ENCODE measurements at places on chromosomes 3 and 15.

- no peak for DNase-seq
Observed at GRCh38 chr15:100042558-100042957, 299.2 kb downstream of the ADAMTS17 start.

- no peak for DNase-seq
Observed at GRCh38 chr15:79883579-79884203, 13.1 kb downstream of the MTHFS start.

DNA sequence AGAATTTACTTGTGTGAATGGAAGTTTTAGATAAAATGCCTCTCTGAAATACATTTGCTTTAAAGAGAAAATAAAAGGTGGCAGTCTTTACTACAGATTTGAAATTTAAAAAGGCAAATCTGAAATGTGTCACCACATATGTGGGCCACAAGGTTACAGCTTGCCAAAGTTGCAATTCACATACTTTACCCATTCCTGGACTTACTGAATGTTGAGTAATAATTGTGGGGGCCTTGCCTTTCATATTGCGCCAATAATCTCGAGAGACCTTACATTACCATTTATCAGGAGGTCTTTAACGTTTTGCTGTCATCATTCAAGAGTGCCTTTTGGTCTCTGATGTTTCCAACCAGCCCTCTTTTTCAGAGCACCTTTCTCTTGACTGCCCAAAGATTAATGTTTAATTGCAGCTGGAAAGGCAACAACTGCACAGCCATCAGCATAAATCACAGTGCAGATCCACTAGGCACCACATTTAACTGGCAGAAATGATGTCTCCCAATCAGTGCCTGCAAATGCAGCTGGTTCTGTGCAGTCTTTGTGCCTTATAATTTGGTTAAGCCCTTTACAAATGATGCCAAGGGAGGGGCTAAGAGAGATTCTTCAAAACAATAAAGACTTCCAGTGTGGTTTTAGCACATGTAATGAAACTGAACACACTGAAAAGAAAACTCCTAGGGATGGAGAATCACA, 206.8 kb downstream of the MAGI1 start:
- no peak for DNase-seq

GRCh38 chr3:28495301-28495700, 146.7 kb upstream of the AZI2 start:
- DNase-seq = no peak

DNA sequence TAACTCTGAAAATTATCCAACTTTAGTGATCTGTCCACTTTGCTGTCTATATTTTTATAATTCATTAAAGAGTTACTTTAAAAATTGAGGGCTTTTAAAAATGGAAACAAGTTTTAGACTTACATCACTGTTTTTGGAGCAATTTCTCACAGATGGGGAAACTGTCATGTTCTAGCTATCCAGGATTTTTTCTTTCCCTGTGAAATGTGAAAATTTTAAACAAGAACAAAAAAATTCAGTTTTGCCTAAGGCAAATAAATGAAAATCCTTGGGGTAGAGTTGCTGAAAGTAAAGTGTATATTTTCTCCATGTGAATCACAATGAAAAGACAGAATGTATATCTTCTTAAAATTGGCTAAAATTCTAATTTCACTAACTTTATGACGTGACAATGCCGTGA, 553.7 kb downstream of the MCTP2 start:
- DNase-seq = no peak

DNA sequence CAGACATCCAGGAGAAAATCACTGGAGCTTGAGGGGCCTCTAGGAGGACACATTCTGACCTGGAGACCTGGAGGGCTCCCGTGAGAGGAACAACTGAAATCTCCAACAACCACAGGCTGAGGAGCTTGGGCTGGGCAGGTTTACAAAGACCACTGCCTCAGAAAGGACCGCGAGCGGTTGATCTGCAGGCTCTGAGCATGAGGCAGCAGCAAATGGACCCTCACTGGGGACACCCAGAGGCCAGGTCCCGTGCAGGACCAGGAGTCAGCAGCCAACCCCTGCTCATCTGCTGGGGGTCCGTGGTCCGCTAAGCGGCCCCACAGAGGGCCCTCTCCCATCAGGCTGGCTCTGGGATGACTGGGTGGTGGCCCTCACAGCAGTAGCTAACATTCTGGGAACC, 10.5 kb upstream of the EPHB3 start:
- DNase-seq = no peak

DNA sequence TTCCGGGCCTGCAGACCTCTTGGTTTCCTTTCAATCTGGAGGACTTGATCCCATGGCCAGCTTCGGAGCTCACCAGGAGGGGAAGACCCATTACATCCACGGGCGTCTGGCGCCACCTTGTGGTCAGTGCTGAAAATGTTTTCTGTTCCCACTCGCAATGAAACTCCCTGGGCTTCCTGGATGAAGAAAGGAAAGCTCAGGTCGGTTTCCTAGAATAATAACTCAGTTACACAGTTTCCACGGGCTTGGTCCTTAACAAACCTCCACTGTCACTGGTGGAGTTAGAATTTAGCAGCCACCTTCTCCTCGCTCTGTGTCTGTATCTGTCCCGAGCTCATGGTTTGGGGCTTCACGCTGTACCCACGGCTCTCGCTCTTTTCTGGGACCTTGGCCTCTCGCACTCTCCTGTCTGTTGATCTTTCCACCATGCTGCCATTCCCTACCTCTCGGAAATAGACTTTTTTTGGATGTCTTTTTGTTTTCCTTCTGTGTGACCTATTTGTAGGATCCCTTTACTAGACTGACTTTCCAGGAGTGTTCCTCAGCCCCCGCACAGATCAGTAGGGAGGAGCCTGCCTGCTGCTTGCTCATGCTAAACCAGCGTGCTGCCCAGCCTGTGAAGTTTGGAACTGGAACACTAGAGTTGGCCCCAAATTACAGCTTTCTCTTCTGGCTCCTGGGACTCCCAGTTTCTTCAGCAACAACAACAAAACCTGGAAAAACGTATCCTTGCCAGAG, 56.3 kb downstream of the IL20RB start:
- peak; percentile 97 for DNase-seq

DNA sequence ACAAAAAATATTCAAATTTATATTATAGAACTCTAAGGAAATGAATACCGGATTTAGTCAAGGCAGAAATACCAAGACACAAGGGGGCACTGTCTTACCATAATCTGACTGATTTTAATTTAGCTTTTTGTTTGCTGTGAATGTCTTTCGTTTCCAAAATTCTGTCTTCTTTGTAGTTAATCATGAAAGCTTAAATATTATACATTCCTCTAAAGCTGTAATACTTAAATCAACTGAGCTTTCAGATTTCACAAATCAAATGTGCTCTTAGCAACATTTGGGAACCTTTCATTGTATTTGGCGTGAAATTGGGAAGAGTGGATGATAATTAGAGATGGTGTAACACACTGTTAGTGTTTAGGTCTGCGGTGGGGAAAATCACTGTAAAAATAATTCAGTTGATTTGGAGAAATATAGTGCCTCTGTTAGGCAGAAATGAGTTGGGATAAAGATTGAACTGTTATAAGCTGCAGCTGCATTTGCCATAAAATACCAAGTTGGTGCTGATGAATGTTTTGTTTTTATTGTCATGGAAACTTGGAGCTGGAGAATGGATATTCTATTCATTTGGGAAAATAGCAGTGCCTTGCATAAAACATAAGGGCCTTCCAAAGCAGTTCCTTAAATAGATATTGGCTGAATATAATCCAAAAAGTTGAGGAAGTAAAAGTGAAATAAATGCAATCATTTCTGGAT, 228.2 kb downstream of the TCF12 start:
- peak; percentile 85 for DNase-seq

GRCh38 chr3:172700936-172701455, 9.9 kb downstream of the NCEH1 start:
- DNase-seq = no peak

- no peak for DNase-seq
Observed at GRCh38 chr3:113431811-113432210, 9.5 kb downstream of the CFAP44 start.

DNA sequence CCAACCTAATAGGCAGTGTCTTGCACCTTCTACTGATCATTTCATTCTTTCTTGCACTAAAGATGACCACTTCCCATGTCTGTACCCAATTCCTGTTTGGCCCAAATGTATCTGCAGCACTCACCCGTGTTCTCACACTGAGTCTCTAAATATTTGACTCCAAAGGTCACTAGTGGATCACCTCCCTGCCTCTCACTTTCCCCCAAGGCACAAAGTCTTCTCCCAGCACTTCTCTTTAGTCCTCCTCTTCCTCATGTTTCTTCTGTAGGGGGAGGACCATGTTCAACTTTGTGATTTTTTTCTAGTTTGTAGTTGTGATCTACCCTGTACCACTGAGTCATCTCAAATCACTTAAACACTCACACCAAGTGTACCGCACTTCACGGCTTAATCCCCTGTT, 13.9 kb downstream of the NR1I2 start:
- DNase-seq = no peak

DNA sequence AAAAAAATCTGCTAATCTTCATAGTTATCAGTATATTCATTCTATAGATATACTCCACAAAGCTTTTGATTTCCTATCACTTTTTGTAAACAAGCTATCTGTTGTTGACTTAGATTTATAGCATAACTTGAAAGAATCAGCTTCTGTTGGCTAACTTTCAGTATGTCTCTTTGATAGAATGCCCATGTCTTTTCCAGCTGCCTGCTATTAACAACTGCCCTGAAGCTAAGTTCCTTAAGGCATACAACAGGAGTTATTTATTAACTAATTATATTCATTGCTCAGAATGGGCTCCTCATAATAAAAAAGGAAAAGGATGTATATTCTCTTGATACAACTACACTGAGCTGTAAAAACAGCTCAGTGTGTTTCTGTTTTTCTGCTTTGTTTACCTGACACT, 293.9 kb downstream of the TUSC7 start:
- no peak for DNase-seq

- no peak for DNase-seq
Observed at GRCh38 chr3:53224536-53224935, 31.3 kb downstream of the TKT start.

GRCh38 chr3:50950591-50950990, 275.9 kb downstream of the DOCK3 start:
- no peak for DNase-seq

DNA sequence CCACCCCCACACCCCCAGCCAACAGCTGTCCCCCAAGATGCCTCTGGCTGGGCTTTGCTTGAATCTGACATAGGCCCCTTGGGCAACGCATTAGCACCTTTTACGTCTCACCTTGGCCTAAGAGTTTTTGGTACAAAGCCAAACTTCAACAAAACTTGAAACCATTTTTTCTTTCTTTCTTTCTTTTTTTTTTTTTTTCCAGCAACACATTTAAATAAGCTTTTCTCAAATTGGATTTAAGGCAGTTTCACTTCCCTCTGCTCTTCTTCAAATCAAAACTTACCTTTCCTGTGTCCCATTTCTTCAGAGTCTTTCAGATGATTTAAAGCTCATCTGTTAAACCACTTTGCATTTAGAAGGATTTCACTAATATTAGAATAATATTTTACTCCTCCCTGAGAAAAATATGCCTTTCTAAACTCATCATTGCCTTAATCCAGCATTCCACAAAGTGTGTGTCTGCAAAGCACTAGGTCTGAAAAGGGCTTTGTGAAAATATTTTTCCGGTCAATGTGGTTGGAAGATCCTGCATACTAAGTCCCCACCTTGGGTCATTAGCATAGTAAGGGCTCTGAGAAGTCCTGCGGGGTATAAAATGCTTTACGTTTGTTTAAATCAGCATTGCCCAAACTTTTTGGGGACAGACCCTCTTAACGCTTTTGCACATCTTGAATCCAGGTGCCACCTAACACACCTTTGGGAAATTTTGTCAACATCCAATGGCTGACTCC, 217.0 kb downstream of the TLE3 start:
- no peak for DNase-seq

Data from eye (tissue), 1 donor.